ENCODE measurements at places on chromosomes 4 and X.

- no peak for DNase-seq
Observed at GRCh38 chr4:114464726-114465272, 133.8 kb upstream of the UGT8 start.

GRCh38 chr4:41281038-41281634, 24.4 kb downstream of the UCHL1 start:
- peak; percentile 73 for DNase-seq

- no peak for DNase-seq
Observed at GRCh38 chr4:83272900-83273299, 11.7 kb downstream of the COQ2 start.

GRCh38 chr4:5504486-5504885, 203.9 kb downstream of the EVC2 start:
- no peak for DNase-seq

DNA sequence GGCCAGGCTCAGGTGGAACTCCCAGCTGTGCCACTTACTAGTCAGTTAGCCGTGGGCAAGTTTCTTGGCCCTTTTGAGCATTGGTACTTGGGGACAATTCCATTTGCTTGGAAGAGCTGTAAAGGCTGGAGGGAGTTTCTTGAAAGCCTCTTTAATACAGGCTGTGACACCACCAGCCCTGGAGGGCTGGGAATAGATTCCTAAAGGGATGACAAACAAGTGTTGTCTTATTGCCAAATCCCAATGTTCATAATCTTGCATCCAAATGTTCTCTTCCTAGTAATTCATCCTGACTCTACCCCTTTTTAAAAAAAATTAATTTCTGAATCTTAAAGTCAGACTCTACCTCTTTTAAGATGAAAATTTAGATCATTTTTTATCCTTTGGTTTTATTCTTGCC, 14.6 kb upstream of the MED28 start:
- no peak for DNase-seq

DNA sequence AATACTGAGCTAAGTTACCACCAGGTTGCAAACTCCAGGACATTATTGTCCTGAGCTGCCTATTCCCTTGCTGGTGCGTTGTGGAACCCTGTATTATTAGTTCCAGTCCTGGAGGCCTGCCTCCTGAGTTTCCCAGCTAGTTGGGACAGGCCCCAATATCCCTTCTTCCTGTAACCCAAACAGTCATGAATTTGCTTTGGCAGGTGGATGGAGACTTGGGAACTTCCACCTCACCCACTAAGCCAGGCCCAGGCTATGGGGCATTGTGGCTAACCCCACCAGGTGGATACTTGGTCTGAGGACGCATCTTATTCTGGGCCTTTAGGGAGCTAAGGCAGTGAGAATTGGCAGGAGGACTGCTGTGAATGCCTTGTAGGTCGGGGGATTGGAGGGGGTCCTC, 5.0 kb downstream of the RBM3 start:
- no peak for DNase-seq

GRCh38 chr4:69800599-69800998, 40.2 kb upstream of the SULT1B1 start:
- DNase-seq: no peak

DNA sequence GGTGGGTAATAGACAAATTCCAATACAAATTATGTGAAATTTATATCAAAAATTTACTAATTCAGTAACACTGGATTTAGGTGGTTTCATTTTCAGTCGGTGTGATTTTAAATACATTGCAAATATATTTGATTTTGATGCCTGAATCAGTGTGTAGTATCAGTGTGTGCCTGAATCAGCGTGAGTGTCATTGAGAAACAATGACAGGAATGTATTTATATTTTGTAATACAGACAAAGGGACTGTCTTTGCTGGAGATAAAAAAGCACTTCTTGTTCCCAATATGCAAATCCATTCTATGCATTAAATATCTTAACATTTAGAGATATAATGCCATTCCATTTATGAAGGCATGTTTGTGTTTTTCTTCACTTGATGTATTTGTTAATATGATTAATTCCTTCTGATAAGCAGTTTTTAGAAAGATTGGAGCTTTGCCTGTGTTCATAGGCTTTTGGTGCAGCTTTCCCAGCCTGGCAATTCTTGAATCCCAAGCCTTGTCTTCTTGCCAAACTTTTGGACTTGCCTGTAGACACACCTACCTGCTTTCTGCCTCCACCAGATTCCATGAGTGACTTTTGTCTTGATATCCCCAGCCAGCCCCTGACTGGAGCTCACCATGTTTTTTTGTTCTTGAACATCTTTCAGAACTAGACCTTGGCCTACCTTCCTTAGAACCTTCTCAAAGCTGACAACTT, 243.8 kb downstream of the ADGRL3 start:
- DNase-seq: peak; percentile 2

DNA sequence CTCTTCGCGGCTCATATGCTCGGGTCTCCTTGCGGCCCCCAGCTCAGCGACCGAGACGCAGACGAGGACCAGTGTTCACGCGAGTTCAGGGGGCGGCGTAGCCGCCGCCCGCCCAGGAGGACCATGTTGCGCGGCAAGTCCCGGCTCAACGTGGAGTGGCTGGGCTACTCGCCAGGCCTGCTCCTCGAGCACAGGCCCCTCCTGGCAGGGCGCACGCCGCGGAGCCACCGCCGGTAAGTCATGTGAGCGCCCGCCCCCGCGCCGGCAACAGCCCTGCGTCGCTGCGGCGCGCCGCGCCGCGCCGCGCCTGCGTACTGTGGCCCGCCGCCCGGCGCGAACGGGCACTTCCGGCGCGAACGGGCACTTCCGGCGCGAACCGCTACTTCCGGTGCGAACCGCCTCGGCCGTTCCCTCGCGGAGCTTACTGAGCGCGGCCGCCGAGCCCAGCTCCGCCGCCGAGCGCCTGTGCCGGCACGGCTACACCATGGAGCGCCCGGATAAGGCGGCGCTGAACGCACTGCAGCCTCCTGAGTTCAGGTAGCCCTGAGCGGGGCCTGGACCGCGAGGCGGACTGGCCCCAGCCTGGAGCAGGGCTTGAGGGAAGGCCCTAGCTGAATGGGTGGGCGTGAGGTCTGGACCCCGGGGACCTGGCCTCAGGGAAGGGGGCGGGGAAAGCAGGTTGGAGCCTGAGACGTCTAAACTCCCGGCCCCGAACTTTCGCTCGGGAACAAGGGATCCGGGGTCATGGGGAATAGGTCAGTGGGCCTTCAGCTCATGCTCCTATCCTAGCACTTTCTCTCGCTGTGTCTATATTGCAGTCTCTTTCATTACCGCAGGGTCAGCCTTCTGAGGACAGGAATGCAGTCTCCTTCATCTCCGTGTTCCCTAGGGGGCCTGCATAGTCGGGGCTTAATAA, at the start of gene VMA21:
VMA21 (plus strand) TSS at position 382 of the 916 bp plus-strand sequence; CDS start at position 485, 103 bp downstream.
- DNase-seq: peak; percentile 79

DNA sequence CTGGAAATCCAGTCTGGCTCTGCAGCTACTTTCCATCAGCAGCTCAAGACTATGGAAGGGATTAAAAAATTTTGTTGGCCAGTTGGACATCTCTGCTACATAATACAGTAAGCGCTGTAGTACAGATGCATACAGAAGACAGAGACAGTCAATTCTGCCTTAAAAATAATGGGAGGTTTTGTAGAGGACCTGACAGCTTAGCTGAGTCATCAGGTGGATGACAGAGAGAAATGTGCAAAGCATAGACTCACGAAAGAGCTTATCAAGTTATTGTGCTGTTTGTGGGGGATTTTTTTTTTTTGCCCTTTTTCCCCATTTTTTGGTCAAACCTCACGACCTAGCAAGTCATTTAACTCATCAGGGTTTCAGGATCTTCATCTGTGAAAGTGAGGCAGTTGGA, 149.0 kb upstream of the SCML1 start:
- DNase-seq: no peak

GRCh38 chrX:40168480-40169011, 70.8 kb upstream of the BCOR start:
- no peak for DNase-seq

DNA sequence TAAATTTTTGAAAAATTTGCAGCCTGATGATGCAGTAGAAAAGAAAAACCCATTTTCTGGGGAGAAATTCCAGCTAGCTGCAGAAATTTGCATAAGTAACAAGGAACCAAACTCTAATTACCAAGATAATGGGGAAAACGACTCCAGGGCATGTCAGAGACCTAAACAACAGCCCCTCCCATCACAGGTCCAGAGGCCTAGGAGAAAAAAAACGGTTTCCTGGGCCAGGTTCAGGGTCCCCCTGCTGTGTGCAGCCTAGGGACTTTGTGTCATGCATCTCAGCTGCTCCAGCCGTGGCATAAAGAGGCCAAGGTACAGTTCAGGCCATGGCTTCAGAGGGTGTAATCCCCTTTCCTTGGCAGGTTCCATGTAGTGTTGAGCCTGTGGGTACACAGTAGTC, 733.7 kb upstream of the CT83 start:
- no peak for DNase-seq

GRCh38 chr4:23763559-23763958, 126.3 kb downstream of the PPARGC1A start:
- DNase-seq: no peak

DNA sequence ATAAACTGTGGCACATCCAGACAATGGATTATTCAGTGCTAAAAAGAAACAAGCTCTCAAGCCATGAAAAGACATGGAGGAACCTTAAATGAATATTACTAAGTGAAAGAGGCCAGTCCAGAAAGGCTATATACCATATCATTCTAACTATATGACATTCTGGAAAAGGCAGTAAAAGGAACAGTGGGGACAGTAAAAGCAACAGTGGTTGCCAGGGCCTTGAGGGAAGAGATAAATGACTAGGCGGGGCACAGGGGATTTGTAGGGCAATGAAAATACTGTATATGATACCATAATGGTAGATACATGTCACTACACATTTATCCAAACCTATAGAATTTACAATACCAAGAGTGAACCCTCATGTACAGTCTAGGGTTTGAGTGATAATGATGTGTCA, 115.3 kb downstream of the ATP8A1 start:
- DNase-seq: no peak

GRCh38 chrX:18899796-18900380, 84.0 kb downstream of the PHKA2 start:
- peak; percentile 13 for DNase-seq

DNA sequence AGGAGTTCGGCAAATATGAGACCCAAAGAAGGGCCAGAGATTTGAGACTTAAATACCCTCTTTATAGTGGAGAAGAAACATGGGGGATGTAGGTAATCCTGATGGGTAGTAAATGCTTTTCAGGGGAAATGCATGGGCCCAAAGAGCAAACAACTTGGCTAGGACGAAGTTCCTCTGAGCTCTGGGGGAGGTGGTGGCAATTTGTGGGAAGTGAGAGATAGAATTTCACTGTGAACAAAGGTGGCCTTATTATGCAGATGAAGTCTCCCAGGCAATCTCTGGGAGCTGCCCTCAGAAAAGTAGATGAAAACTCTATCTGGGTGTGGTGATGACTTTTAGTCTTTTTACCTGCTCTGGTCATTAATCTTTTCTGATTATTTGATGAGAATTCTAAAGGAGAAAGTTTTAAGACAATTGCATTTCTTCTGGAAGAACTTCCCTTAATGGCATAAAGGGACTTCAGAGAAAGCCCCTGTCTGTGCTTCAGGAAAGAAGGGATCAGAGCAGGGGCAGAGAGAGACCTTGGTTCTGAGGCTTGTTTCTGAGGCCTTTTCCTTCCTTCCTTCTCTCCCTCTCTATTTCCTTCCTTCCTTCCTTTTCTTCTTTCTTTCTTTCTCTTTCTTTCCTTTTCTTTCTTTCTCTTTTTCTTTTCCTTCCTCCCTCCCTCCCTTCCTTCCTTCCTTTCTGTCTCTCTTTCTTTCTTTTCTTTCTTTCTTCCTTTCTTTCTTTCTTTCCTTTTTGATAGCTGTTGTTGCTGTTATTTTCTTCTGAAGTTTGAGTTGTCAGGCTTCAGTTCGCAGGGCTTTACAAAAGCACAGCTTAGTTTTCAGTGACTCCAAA, 37.5 kb upstream of the MAOA start:
- DNase-seq: no peak

GRCh38 chrX:68829582-68830418, 979 bp downstream of the EFNB1 start:
- peak; percentile 16 for DNase-seq

DNA sequence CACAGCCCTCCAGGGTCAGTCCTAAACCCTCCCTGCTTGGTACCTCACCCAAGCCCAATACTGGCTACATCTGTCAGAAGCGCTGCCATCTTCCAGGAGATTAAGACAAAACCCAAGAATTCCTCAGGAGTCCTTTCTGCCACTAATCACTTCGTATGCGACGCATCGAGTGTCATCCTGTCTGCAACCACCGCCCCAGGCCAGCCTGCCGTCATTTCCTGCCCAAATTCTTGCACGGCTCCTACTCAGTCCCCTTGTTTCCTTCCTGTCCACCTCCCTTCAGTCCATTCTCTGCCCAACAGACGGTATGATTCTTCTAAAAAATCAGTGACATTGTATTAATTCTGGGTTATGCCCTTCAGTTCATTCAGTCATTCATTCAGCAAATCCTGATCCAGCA, 113.6 kb downstream of the NFKB1 start:
- no peak for DNase-seq

GRCh38 chrX:137025930-137026329, 7.9 kb downstream of the GPR101 start:
- DNase-seq: no peak

DNA sequence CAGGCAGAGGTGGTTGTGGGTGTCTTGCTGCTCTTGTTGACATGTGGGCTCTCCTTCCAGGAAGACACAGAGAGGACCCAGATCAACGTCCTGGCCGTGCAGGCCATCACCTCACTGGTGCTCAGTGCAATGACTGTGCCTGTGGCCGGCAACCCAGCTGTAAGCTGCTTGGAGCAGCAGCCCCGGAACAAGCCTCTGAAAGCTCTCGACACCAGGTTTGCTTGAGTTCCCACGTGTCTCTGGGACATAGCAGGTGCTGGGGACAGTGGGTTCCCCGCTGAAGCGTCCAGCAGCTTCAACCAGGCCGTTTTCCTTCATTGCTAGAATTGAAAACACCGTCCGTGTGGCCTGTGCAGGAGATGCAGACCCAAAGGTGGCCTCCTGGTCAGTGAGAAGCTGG, 25.6 kb upstream of the MSANTD1 start:
- no peak for DNase-seq

- DNase-seq: peak; percentile 20
Observed at GRCh38 chrX:137432609-137433008, 133.3 kb upstream of the ZIC3 start.

DNA sequence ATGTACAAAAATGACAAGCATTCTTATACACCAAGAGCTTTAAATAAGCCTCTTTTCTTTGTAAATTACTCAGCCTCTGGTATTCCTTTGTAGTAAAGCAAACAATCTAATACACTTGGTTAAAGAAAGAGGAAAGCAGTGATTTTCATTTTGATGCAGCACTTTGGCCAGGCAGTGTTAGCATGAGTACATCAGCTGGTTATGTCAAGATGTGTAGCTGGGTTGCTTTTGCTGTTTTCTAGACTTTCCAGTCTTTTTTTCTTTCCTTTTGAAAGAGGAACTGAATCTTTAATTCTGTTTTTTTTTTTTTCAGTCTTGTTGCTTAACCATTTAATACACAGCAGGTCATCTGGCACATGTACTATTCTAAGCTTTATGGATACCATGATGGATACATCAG, 167.1 kb upstream of the AADAT start:
- DNase-seq: no peak

GRCh38 chr4:3337811-3338210, 45.0 kb downstream of the RGS12 start:
- no peak for DNase-seq

- no peak for DNase-seq
Observed at GRCh38 chrX:155022585-155022984, at the start of gene F8. Gene F8, minus strand, starts transcription at chrX:155022723. Its CDS starts 171 bp downstream, at chrX:155022552.

GRCh38 chr4:126727461-126727860, 905.3 kb upstream of the INTU start:
- no peak for DNase-seq

Data from SW480 (cell line).